ENCODE measurements at places on chromosomes 1 and 21. TPM values are rescaled to one million over a fixed set of nuclear protein-coding genes. Genes with fewer than 3 reads are reported as not detected.
A peak's percentile ranks its signal among the peaks of the same experiment; 100 is the strongest.

- no peak for DNase-seq
Observed at GRCh38 chr1:187840557-187840956, 1011.8 kb downstream of the PLA2G4A start.

GRCh38 chr1:51661081-51661518 lies 44.2 kb downstream of the OSBPL9 start:
- DNase-seq, result peak; percentile 72

GRCh38 chr1:169809370-169810095 lies 14.8 kb upstream of the METTL18 start:
- DNase-seq, result peak; percentile 27

DNA sequence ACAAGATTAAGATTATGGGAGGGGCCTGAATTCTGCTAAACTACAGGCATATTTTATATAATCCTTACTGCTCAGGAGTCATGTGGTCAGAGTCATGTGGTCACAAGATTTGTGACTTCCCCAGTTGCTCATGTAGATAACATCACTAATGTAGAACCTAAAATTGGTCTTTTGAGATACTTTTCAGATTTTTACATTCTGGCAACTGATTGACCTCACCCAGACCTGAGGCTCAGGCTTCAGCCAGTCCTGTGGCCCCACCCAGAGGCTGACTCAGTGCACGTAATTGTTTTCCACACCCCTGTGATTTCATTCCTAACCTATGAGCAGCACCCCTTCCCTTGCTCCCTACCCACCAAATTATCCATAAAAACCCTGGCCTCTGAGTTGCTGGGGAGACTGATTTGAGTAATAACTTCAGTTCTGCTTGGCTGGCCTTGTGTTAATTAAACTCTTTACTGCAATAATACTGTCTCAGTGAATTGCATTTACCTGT lies 41.7 kb upstream of the ZNF326 start:
- no peak for DNase-seq

DNA sequence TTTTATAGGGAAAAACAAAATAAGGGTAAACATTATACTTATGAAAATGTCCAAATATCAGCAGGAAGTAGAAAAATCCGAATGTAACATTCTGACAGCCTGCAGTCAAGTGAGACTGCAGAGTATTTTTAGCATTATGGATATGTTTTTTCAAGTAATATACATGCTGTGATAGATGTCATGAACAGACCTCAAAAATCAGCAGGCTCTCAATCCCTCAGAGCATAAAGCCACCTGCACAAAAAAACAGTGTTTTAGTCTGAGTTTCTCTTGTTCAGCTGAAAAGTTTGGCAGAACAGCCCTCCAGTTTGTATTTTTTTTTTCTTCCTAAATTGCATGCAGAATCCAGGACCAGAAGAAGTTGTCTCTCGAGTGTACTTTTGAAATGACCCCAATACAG lies 219.1 kb upstream of the FMN2 start:
- no peak for DNase-seq

DNA sequence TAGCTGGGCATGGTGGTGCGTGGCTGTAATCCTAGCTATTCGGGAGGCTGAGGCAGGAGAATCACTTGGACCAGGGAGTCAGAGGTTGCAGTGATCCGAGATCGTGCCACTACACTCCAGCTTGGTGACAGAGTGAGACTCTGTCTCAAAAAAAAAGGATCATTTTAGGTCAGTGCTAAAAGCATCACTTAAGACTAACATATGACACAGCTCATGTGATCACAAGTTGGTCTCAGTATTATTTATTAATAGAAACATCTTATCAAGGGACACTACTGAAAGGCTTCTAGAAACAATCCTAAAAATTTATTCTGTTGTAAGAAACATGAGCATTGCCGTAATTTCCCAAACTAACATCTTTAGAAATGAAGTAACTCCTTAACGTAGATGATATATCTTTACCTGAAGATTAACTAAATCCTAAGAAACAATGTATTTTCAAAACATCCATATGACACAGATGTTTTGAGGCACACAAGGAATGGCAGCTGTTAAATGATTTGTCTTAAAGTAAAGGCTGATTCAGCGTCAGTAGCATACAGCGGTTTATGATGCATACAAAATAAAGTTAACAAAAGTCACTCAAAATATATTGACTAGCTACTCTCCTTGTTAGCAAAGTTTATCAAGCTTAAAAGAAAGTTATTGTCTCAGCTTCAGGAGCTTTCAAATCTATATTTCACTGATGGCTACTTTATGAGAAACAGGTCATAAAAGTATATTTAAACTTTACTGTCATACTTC lies 2.6 kb downstream of the NIBAN1 start:
- no peak for DNase-seq

DNA sequence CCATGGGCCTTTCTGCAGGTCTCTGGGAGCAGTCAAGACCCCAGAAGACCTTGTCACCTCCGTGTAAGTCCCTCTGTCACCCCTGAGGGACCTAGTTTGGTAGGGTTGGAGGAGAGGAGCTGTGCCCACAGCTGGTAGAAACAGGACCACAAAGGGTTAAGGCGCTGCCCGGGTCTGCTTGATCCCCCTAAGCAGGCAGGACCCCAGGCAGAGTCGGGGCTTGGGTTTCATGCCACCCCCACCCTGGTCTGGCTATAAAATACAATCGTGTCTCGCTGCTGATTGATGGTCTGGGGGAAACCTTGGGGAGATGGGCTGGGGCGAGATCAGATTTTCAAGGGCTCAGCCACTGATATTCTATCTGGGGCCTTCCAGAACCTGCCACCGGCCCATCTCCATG lies 50.9 kb downstream of the TAS1R2 start:
- DNase-seq, result no peak

DNA sequence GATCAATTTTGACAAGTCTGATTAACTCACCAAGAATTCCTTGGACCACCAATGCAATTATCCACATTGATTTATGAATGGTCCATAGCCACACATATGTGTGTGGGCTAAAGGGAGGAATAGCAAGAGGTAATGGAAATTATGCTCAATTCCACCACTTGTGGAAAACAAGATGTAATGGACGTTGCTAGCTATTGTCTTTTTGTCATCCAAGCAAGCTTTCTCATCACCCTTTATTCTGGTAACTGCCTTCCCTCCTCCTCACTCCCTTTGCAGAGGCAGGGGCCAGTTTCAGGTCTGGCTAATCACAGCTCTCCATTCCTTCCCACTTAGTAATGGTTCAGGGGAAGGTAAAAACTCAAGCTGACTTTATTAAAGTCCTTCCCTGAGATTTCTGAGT lies 24.7 kb upstream of the RAB3GAP2 start:
- no peak for DNase-seq

DNA sequence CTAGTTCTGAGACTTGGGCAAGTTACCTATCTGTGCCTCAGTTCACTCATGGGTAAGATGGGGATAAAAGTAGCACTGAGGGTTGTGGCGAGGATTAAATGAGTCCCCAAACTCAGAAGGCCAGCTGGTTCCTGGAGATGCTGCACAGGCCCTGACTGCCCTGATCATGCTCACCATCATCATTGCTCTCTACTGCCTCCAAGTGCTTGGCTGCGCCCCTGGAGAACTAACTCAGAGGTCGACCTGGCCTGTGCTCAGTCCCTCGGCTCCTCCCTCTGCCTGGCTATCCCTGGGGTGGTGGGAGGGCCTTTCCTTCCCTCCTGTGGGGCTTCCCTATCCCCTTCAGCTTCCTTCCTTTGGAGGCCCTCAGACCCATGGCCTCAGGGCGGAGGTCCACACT lies 5.6 kb downstream of the SLC5A9 start:
- DNase-seq, result no peak

GRCh38 chr1:149916193-149916897 lies 1.3 kb downstream of the SV2A start:
- DNase-seq, result no peak

GRCh38 chr1:170560681-170561285 lies 28.8 kb downstream of the GORAB start:
- DNase-seq, result no peak

- DNase-seq, result no peak
Observed at GRCh38 chr1:38785285-38786039, 74.1 kb downstream of the RRAGC start.

DNA sequence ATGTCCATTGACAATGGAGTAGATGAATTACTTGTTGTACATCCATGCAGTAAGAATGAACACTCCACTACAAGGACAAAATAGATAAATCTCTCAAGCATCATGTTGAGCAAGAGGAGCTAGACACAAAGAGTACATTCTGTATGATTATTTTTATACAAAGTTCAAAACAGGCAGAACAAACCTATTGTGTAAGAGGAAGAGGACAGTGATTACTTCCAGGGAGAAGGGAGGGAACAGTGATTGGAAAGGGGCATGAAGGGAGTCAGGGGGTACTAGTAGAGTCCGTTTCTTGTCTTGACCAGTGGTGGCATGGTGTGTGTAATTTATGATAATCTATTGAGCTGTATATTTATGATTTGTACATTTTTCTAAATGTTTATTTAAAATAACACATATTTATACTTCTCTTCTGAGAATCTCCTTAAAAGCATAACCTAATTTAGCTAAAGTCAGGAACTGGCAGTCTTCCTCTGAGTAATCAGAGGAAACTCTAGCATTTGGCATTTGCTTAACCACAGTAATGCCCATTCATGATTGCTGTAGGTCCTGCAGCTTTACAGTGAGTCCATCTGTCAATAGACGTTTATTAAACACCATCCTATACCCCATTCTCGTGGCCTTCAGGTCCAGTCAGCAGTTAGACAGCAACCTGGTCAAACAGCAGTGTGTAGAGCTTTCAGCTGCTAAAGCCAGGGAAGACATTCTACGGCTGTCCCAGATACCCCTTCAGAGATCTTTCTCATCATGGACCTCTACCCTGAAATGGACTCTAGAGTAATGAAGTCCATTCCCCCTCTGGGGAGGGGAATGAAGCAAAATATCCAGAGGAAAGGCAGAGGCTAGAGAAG lies 114.1 kb upstream of the GALNT2 start:
- no peak for DNase-seq

DNA sequence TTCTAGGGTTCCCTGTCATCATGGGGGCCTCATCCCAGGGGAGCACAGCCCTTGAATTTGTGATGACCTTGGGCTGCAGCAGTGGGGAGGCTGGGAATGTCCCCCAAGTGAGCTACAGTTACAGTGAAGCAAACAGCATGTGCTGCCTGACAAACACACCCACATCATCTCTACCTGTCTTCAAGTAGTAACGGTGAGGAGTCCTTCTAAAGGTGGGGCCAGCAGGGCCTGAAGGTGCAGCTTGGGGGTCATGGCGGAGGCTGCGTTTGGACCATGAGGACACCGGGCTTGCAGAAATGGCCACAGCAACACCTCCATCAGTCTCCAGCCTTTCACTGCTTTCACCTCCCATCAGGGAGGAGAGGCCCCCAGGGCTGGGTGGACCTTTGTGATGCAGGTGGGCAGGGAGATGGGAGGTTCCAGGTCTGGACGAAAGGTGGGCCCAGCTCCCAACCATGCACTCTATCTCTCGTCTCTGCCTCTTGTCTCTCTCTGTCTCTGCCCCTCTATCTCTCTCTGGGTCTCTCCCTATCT lies 55.7 kb downstream of the WNT9A start:
- DNase-seq, result no peak

- no peak for DNase-seq
Observed at GRCh38 chr1:237795558-237795957, 95.2 kb downstream of the ZP4 start.

- no peak for DNase-seq
Observed at GRCh38 chr1:11531314-11531870, 52.4 kb downstream of the DISP3 start.

GRCh38 chr21:45319461-45320211 lies 31.9 kb upstream of the POFUT2 start:
- peak; percentile 71 for DNase-seq

DNA sequence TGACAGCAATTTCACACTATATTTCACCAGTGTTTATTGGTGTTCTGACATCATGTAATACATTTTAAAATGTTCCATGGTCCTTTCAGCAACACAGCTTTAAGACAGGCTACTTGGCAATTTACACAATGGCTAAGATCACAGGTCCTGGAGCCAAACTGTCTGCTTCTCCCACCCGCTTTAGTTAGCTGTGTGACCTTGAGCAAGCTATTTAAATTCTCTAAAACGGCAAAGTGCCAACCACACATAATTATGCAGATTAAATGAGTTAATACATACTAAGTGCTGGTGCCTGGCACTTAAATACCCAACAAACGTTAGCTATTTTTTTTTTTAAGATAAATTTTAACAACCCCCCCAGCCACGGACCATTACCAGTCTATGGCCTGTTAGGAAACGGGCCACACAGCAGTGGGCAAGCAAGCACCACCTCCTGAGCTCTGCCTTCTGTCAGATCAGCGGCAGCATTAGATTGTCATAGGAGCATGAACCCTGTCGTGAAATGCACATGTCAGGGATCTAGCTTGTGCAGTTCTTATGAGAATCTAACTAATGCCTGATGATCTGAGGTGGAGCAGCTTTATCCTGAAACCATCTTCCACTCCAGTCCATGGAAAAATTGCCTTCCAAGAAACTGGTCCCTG lies 26.9 kb downstream of the SOD1 start:
- no peak for DNase-seq

DNA sequence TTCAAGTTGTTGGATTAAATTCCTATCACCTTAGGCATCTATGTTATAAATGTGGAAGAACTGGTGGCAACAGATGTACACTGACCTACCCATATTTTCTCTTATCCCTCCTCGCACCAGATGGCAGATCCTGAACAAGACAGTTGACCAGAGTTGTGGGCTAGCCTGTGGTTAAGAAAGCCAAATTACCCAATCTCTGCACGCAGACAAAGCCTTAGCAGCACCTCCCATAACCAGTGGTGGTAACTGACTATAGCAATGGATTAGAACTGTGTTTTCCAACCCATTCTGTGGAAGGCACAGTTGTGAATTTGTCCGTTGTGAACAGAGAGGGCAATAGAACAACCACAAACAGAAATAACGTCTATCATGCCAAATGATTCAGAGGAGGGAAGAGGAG lies 20.6 kb downstream of the ABCB10 start:
- DNase-seq, result no peak

GRCh38 chr21:39980241-39980820 lies 113.1 kb downstream of the PCP4 start:
- DNase-seq, result no peak

GRCh38 chr1:65393347-65393746 lies 27.1 kb upstream of the LEPR start:
- DNase-seq, result peak; percentile 39

GRCh38 chr1:32151319-32151787 lies 28.1 kb upstream of the TXLNA start:
- no peak for DNase-seq

- peak; percentile 91 for DNase-seq
Observed at GRCh38 chr21:23162198-23162946, 2164.2 kb downstream of the NCAM2 start.

GRCh38 chr1:41812453-41812852 lies 106.3 kb downstream of the HIVEP3 start:
- peak; percentile 76 for DNase-seq

CACNA1S gene
- not detected for total RNA-seq

DPM3 gene
- 45.0 TPM for total RNA-seq

TGFBR3 gene
- total RNA-seq, result 8.2 TPM

NES gene
- 250 TPM for total RNA-seq

METTL13 gene
- total RNA-seq, result 31.8 TPM

AADACL4 gene
- not detected for total RNA-seq

DENND2C gene
- total RNA-seq, result 1.3 TPM

TRIM46 gene
- total RNA-seq, result 9.9 TPM

PPIAL4G gene
- not detected for total RNA-seq

SPRR5 gene
- total RNA-seq, result not detected

GPA33 gene
- total RNA-seq, result not detected

S100A8 gene
- total RNA-seq, result not detected

DNAJC28 gene
- total RNA-seq, result 1.8 TPM

CHI3L1 gene
- total RNA-seq, result 0.12 TPM

MYBPH gene
- not detected for total RNA-seq

SLC30A1 gene
- 17.3 TPM for total RNA-seq

TMPRSS2 gene
- total RNA-seq, result 0.10 TPM
